K562 (cell line): ENCODE measurements at places on chromosomes 3 and 15. TPM values are rescaled to one million over a fixed set of nuclear protein-coding genes. Genes with fewer than 3 reads are reported as not detected.

The CSTA gene
- total RNA-seq, result 0.44 and 1.0 TPM in 2 replicates

- DNase-seq, result peak; percentile 25
These were observed 39.3 kb downstream of the PLD1 start for GRCh38 chr3:171770689-171771620.

- no peak for DNase-seq
These were observed 173.6 kb upstream of the PROK2 start for GRCh38 chr3:71958533-71958932.

The ABTB1 gene
- 1.6 and 1.9 TPM in 2 replicates for total RNA-seq

The PLA2G4B gene
- 2.8 and 5.2 TPM in 2 replicates for total RNA-seq

- DNase-seq, result no peak
These were observed 48.8 kb upstream of the PLXND1 start for GRCh38 chr3:129655291-129655700.

DNA sequence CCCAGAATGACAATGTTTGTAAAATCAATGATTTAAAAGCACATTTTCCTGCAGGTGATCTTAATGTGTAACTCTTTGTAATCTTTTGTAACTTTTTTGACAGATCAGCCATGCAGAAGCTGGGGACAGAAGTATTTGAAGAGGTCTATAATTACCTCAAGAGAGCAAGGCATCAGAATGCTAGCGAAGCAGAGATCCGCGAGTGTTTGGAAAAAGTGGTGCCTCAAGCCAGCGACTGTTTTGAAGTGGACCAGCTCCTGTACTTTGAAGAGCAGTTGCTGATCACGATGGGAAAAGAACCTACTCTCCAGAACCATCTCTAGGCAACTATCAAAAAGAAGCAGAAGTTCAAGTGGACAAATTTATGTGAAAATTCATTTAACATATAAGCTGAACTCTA is 32.1 kb upstream of the NUDT16 start:
- no peak for DNase-seq

- no peak for DNase-seq
These were observed 6.8 kb upstream of the TBC1D5 start for GRCh38 chr3:17749281-17749680.

- no peak for DNase-seq
These were observed 257.2 kb upstream of the TPRG1 start for GRCh38 chr3:188914552-188914951.

DNA sequence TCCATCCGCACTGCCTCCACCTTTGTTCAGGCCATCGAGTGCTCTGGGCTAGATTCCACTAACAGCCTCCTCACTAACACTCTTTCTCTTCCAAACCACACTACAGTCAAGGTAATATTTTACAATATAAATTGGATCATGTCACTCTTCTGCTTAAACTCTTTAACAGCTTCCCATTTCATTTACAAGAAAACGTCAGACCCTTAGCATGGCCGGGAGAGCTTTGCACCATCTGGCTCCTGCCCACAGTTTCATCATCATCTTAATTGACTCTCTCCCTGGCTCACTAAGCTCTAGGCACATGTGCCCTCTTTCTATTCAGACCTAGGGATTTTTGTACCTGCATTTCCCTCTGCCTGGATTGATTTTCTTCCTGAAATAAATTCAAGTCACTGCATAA is 354.7 kb downstream of the FGF12 start:
- DNase-seq, result no peak

- no peak for DNase-seq
These were observed 65.1 kb upstream of the CCR4 start for GRCh38 chr3:32886296-32886695.

- DNase-seq, result no peak
These were observed 377.0 kb downstream of the FOXP1 start for GRCh38 chr3:71206305-71207165.

DNA sequence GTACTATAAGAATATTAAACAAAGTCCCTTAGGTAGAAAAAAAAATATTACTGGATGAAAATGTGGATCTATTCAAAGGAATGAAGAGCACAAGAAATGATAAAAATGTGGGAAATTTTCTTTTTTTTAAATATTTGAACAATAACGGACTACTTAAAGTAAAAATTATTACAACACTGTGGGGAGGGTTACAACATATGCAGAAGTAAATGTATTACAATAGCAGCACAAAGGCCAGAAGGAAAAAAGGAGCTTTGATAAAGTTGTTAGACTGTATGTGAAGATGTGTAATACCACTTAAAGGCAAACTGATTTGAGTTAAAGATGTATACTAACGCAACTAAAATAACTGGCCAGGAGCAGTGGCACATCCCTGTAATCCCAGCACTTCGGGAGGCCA is 427.1 kb downstream of the SHQ1 start:
- DNase-seq, result no peak

- DNase-seq, result no peak
These were observed 10.6 kb upstream of the MANF start for GRCh38 chr3:51374456-51374855.

DNA sequence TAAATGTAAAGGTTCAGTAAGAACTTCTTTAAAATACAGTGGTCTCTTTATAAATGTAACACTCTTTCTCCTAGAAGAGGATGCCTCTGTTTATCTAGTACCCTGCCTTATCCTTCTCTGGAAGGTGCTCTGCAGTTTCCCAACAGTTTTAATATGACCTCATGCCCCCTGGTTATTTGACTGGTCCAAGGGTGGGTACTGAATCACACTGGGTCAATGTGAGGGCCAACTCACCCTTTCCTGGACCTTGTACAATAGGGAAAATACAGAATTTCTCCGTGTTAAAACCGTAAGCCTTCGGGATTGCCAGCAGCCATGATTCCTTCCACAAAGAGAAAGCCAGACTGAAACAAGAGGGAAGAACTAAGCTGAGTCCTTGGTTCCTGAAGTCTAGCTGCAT is 9.2 kb downstream of the DCBLD2 start:
- DNase-seq, result no peak
